ENCODE measurements at places on chromosomes 4 and X. TPM values are rescaled to one million over a fixed set of nuclear protein-coding genes. Genes with fewer than 3 reads are reported as not detected.

Gene TSPAN7
- total RNA-seq: 28.4 TPM

Gene SSX2
- total RNA-seq: not detected

DNA sequence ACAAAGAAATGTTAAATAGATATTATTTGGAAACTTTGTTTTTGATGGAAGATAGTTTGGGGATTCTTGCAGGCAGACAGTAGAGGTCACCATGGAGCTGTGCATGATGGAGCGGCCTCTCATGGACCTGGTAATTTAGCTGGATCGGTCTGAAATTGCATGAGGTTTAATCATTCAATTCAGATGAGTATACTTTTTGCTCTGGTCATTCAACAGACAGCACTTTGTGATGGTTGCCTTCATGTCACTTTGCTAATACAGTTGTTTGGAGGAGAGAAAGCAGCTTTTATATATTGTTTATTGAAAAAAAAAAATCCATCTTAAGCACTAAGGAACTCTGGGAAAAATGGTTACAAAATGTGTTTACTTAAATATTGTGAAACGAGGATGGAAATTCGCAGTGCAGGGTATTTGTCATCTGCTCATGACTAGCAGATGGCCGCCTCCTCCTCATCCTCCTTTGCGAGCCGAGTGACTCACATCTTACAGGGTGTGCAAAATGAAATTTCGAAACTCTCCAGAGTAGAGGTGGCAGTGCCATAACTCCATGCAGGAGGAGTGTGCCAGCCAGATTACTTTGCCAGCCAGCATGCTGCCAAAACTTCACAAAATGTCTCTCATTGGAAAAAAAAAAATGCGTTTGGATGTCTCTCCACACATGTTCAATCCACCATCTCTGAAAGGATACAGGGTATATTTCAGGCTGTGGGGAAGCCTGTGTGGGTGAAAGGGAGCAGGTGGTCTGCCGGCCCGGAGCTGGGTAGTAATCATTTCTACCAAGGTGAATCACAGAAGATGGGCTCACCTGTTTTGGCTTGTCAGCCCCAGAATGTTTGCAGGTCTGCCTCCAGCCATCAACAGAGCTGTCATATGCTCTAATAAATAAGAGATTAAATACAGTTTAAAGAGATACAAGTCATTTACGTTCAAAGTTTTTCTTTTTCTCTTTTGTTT, 314.9 kb upstream of the DIPK2B start:
- DNase-seq: peak; percentile 83

DNA sequence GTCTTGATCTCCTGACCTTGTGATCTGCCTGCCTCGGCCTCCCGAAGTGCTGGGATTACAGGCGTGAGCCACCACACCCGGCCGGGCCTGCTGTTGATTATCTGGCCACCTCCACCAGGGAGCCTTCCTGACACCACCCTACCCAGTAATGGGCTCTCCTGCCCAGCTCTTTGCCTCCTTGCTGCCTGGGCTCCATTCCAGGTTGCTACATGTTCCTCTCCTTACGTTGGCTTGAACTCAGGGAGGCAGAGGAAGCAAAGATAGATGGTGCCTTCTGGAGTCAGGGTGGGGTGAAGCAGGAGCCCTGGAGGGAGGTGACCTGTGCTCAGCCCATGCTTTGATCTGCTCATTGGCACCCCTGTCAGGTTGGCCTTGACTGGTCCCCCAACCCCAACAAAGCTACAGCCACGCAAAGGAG, 26.3 kb downstream of the FLNA start:
- no peak for DNase-seq

DNA sequence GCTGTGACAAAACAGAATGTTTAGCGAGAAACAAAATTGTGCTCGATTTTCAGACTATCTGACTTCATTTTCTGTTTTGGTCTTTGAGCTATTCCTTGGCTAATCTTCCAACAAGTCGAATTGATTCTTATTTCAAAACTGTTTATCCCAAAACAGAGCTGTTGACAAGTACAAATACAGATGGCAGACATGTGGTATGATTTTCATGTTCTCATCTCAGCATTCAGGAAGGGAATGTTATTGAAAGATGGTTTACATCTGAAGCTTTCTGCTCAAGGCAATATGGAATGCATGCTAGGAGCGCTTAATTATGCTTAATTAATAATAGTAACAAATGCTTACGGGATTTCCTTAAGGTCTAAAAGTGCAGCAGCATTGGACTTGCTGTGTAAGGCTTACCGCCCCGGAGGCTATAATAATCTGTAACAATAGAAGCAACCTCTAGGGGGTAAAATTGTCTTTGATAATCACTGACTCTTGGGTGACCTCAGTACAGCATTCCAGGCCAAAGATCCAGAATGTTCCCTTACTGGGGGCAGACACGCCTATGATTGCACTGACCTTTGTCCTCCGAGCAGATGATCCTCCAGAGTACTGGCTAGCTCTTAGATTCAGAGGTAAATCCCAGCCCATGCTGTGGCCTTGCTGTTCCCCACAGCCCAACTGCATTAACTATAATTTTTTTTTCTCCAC, 16.4 kb downstream of the LSM6 start:
- no peak for DNase-seq

DNA sequence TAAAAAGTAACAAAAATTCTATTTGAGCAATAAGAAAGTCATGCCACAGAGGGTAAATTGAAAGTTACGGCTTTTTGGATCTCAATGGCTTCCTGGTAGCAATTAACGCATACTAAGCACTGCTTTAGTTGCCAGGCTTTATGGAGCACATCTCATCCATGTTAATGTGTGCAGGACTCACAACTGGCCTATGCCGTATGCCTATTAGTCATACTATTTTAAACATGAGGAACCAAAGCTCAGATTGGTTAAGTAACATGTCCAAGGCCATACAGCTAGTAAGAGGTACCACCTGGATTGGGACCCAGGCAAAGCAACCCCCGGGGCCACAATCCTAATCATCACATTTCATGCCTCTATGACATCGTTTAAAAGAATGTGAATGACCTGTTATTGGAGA, 17.1 kb downstream of the DAPP1 start:
- DNase-seq: no peak

- DNase-seq: no peak
Observed at GRCh38 chr4:104868533-104868932, 278.1 kb upstream of the TET2 start.
